Hepatic stellate cell (primary cell): ENCODE measurements at places on chromosomes 7 and 10.
A peak's percentile ranks its signal among the peaks of the same experiment; 100 is the strongest.

GRCh38 chr7:159146084-159146858, 1.6 kb upstream of the VIPR2 start:
- DNase-seq: no peak

- no peak for DNase-seq
These were observed 24.5 kb downstream of the VSTM4 start for GRCh38 chr10:49090696-49091380.

DNA sequence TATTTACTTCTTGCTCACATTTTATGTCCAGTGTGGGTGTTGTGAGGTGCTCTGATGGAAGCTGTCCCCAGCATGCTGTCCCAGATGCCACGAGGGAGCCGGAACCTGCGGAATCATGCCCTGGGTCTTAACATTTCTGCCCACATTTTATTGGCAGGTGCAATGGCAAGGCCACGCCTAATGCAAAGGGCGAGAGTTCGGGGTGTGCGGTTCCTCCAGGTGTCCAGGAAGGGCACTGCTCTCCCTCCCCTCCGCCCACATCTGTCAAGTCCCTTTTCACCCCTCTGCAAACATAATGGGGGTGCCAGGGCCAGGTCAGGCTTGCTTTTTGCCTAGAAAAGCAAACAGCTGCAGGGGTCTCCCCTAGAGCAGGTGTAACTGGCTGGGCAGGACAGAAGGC, 16.4 kb downstream of the PDAP1 start:
- DNase-seq: no peak

- peak; percentile 8 for DNase-seq
These were observed 87.1 kb downstream of the FZD1 start for GRCh38 chr7:91351374-91351773.

DNA sequence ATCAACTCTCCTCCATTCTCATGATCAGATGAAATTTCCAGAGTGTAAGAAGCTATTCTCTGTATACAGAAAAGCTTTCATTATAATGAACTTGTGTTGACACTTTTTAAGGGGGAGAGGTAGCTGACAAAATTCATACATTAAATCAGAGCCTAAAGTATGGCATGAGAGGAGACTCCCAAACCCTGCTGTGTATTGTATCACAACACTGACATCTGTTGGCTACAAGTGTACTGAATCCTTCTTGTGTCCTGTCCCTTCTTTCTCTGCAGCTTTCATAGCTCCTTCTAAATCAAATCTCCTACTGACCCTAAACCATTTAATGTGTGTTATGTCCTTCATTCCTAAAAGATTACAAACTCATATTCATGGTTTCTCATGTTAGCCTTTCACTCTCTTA, 70.9 kb downstream of the GCC1 start:
- peak; percentile 11 for DNase-seq

GRCh38 chr7:516216-516605, 3.4 kb downstream of the PDGFA start:
- no peak for DNase-seq

GRCh38 chr10:31883397-31883796, 45.2 kb downstream of the ARHGAP12 start:
- DNase-seq: no peak

GRCh38 chr7:123738356-123738755, 10.4 kb downstream of the WASL start:
- no peak for DNase-seq

DNA sequence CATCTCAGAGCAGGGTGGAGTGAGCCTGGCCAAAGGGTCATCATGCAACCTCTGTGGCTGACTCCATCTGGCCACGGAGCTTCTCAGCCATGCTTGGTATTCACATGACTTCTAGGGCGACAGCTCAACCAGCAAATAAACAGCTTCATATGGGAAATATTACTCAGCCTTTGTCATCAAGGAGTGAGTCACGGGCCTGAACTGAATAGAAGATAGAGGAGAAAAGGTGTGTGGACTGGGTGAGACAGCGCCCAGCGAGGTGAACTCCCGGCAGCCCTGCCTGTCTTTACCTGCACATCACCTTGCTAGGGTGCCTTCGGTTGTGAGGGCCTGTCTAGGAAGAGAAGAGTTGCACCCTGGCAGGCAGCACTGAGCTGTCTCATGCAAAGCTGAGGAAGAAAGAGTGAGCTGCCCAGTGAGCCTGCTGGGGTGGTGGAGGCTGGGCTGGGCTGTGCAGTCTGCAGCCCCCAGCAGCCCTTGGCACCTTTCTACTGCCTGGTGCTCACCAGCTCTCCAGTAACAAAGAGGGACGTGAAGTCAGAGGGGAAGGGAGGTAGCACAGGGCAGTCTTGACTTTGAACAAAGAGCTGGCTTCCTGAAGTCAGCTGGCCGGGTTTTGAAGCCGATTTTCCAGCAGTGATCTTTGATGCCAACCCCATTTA, 114.2 kb downstream of the EGFR start:
- peak; percentile 91 for DNase-seq

DNA sequence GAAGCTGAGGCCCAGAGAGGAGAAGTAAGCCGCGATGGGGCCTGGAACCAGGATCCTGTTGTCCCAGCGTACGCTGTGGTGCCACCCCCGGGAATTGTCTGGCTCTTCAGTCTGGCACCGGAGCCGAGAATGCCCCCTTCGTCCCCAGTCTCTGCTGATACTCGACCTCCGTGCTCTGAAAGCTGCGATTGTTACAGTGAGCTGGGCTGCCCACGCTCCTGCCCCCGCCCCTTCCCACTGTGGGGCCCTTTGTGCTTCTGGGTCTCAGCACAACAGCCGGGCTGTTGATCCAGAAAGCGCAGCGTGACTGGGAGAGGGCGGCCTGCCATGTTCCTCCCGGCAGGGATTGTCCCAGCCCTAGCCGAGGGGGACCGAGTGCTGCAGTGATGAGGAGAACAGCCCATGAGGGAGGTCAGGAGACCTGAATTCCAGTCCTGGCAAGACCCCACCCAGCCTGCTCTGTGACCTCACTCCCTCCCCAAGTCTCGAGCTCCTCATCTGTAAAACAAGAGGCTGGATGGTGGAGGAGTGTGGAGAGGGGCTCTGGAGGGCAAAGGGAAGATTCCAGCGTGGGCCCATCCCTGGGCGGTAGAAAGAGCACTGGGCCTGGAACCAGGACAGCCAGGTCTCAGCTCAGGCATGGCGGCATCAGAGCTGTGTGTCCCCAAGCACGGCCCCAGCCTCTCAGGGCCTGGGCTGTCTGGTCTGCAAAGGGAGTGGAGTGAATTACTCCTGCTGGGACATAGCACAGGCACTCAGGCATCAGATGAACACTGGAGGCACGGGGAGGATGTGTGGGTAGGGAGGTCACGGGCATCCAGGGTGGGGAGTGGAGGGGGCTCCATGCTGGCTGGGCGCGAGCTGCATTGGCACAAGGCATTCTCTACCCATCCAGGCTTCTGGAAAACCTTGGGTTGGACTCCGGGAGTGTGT, 43.6 kb downstream of the TSPAN15 start:
- DNase-seq: no peak

DNA sequence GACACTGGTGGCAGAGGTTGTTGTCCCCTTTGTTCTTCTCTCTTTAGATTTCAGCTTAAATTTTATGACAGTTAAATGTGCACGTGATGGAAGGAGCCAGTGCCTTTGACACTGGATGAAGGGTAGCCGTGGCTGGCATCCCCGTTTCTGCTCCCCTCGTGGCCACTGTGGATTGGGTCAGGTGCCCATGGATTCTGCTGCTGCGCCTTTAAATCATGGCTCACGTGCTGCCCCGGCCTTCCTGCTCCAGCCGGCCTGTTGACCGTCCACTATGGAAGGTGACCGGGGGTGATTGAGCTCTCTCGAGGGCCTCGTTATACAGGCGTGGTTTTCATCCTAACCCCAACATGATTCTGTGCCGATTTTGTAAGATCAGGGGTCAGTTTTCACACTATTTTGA, 34.5 kb downstream of the WDR37 start:
- DNase-seq: no peak

DNA sequence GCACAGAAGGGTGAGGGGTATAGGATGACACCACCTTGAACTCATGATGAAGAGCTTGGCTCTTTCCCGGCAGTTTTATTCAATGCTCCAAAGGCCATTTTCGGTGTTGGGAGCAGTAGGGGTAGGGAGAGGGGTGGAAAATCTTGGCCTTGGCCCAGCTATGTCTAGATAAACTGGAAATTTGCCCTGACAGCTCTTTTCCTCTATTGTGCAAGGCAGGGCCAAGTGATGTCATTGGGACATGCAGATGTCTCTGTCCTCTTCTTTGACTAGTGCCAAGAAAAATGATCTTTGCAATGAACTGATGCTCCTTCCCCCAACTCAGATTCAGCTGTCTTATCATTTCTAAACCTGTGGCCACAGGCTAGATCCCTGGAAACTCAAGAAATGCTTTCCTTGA, 27.7 kb upstream of the PRKCQ start:
- DNase-seq: no peak

DNA sequence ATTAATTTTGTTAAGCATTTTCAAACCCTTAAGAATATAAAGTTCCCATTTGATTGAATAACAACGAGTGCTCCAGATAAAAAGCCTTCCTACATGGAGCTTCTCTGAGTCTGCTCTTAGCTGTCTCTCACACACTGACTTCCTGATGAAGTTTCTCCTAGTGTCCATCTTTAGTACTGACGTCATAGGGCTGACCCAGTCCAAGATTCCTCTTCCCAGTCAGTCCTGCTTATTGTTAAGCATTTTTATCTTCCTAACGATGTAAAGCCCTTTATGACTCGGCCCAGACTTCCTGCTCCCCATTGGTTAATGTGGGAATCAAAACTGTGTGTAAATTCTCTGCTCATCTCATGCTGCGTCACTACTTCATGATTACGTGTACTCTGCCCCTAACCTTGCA, 398.8 kb downstream of the TFEC start:
- no peak for DNase-seq

DNA sequence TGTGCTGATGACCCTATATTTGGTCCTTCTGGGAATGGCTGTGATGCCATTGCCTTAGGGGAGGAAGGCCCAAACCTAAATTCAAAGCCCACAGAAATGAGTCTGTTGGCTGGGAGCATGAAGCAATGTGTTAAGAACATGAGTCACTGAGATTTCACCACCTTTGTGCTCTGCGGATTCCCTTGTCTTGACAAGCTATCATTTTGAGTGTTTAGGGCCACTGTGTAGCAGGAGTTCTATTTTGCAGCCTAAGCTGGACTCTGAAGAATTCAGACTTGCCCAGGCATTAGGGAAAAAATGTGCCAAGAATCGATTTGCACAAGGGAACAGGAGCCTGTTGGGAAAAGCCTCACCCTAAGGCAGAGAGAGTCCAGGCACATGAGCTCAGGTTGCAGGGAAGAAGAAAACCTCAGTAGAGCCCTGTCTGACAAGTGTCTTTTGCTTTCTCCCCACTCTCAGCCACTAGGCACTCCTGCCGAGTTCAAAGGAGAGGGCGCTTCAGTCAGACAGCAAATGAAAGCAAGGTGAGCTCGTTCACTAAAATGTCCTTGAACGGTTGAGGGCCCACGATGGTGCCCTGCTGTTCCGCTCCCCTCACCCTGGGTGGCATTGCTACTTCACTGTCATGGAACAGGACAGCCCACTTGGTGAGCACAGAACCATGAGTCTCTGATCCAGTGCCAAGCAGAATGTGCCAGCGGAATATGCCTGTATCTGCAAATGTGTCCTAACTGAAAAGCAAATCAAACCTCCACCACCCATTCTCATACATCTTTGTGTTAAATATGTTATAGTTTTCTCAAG, 93.6 kb downstream of the PRLHR start:
- no peak for DNase-seq

- DNase-seq: no peak
These were observed 5.1 kb downstream of the ZMIZ1 start for GRCh38 chr10:79073784-79074432.

DNA sequence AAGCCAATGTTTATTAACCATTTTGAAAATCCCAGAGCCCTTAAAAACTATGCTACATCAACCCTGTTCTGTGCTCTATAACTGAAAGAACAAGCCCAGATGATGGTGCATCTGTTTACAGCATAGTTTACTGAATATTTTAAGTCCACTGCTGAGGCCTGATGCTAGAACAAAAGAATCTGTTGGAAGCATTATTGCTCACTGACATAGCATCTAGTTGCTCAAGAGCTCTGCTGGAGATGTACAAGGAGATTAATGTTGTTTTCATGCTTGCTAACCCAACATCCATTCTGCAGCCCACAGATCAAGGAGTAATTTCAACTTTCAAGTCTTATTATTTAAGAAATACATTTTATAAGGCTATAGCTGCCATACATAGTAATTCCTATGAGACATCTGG, 181.3 kb upstream of the FEZF1 start:
- DNase-seq: no peak

DNA sequence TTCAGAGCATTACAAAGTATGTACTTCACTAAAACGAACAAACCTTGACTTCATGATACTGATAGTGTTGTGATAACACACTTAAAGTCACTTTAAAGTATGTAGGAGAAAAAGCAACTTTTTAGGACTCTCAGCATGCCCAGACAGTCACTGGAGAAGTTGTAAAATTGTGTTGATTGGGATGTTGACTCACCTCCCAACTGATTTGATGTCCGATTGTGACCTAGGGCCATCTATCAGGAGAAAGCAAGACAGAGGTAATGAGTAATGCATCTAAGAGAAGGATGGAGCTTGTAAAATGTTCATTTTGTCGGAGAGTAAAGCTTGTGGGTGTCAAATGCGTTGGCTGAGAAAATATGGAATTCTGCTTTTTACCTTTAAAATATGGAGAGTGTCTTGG, 135.4 kb upstream of the SEMA3D start:
- no peak for DNase-seq

DNA sequence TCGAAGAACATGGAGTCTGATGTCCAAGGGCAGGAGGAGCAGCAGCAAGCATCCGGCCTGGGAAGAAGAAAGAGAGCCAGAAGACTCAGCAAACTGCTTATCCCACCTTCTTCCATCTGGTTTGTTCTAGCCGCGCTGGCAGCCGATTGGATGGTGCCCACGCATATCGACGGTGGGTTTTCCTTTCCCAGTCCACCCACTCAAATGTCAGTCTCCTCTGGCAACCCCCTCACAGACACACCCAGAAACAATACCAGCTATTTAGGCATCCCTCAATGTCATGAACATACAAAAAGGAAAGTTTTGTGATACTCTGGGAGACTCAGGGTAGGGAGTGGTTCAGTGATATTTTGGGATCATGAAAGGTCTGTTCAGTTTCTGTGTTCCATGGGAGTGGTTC, 139.6 kb downstream of the LYZL1 start:
- no peak for DNase-seq

- no peak for DNase-seq
These were observed 116.5 kb downstream of the GRM3 start for GRCh38 chr7:86760236-86760635.

- peak; percentile 62 for DNase-seq
These were observed 13.4 kb downstream of the NIPSNAP2 start for GRCh38 chr7:55977831-55978230.

- no peak for DNase-seq
These were observed 81.4 kb downstream of the NRBF2 start for GRCh38 chr10:63214571-63214970.

- DNase-seq: no peak
These were observed 147.0 kb upstream of the ZNF32 start for GRCh38 chr10:43795639-43796038.
